MCF 10A (cell line): ENCODE measurements at places on chromosomes 7 and 10.

DNA sequence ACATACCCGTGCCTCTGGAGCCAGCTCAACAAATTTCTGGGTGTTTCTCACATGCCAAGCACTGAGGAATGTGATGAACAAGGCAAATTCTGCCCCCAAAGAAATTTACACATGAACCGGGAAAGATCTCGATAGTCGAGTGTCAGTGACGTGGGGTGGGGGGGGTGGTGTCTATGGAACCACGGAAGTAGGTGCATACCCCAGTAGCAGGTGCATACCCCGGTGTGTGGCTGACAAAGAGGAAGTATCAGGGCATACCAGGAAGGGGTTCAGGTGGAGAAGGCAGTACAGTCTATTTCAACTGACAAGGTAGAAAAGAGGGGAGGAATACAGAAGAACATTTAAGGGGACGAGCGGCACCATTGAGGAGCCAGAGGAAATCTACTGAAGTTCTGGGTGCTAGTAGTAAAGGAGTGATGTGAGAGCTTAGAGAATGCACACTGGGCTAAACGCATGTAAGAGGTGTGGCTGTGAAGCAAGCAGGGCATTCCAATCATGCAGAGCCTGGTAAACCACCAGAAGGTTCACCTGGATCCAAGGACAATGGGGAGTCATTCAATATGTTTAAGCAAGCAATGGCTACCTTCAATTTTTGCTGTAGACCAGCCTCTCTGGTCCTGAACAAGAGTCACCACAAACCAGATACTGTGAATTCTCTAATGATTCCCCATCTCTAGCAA is 6.2 kb downstream of the CCDC6 start:
- DNase-seq = no peak

GRCh38 chr7:134084488-134085144 is 42.5 kb upstream of the LRGUK start:
- DNase-seq = no peak

GRCh38 chr7:100699018-100699417 is 5.0 kb upstream of the GIGYF1 start:
- DNase-seq = no peak

- DNase-seq = peak; percentile 87
Observed at GRCh38 chr10:52313933-52314821, at the start of gene DKK1. DKK1 (plus strand) TSS chr10:52314281; CDS start chr10:52314435, 154 bp downstream.

GRCh38 chr10:98489561-98490481 is 43.1 kb upstream of the HPS1 start:
- DNase-seq = peak; percentile 47

DNA sequence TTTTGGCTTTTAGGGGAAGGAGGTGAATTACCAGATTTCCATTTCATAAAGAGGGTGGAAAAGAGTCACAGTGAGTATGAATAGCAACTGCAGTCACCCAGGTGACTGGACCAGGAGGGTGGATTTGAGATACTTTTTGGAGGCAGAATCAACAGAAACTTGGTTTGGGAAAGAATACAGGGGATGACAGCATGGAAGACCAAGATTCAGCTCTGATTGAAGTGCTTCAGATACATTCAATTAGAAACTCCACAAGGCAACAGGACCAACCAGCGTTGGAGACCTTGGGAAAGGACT is 83.0 kb downstream of the SGMS1 start:
- DNase-seq = no peak

DNA sequence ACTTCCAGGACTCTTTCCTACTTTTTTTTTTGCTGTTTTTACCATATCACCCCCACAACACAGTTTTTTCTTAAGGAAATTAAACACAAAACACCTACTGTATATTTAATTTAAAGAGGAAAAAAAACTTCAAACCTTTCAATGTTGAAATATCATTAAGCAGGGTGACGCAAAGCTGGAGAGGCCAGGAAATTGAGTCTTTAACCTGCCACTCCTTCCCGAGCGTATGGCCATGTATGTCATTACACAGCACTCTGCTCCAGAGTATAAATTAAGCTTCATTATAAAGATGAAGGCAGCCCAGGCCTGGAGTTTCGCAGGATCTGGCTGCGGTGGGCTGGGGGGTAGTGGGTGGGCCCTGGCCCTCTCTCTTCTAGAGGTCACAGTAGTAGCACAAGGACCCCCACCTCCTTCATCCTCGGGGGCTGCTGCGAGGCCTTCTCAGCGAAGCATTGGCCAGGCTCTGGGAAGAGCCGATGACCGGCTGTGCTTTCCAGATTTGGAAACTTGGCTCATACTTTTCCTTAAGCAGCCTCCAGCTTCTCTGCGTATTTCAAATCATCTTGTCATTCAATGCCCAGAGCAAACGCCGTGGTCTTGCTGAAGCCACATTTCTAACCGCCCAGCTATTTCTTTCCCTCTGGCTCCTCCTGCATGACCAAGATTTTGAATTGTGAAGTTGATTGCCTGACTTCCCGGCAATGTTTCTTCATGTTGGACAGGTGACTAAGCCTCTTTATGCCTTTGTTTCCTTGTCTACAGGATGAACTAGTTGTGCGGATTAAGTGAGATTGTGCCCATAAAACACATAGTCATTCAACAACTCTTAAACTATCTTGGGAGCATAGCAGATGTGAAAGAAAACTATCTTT is 765.1 kb downstream of the SUGCT start:
- DNase-seq = peak; percentile 24

DNA sequence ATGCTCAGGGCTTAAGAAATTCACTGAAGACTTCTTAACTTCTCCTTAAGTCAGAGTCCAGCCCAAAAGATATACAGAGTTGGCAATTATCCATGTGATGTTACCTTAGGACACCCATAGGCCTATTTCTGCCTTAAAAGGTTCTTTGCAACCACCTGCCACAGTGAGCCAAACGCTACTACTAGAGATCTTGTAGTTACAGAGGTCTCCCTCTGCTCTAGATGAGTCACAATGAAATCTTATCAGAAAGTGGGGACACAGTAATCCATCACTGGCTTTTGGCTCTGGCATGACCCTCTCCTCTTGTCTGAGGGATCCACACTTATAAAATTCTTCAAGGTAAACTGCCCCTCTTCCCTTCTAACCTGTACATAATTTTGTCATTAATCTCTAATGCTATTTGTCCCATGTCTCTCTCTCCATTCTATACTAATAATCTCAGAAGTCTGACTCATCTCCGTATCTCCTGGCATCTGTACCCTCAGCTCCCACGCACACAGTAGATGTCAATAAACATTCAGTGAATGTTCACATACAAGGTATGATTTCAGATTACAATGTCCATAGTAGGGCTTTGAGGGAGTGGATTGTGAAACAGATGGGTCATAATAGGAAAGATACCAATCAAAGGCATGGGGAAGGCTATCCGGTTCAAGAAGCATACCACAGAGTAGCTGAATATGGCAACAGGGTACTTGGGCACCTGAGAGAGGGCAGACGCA is 112.1 kb downstream of the SGMS1 start:
- DNase-seq = peak; percentile 67

DNA sequence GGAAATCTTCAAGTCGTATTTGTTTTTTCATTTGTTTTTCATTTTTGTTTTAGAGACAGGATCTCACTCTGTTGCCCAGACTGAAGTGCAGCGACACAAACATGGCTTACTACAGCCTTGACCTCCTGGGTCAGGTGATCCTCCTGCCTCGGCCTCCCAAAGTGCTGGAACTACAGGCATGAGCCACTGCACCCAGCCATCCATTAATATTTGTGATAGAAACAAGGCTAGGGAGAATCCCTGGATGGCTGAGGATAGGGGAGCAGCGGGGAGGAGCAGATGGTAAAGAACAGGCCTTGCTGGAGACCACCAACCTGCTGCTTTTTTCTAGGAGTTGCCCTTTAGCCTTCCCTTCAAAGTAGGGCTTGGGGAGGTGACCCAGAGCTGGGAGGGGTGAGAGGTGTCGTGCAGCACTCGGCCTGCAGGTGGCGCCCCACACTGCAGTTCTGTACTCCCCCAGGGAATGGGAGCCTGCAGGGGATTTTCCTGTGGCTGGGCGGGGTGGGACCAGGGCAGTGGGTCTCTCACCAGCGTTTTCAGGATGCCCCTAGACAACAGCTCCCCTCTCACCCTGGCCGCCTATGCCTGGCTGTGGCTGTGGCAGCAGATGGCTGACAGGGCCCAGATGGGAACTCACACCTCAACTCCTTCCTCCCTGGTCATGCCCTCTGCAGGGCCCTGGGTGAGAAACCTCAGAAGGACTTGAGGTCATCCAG is 12.6 kb upstream of the CDH23 start:
- peak; percentile 58 for DNase-seq

DNA sequence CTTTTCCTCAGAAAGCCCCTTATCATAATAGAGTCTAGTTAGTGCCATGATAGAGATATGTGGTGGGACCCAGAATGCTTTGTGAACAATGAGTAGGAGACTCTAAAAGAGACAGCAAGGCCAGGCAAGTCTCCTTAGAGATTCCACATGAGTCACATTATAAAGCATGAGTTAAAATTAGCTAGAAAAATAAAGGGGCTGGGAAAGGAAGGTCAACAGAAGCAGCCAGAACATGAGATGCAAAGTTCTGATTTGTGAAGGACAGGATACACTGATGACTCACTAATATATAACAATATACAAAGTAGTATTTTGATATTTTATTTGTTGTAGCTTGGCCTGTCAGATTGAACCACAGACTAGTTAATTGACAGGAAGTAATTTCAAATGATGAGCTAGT is 25.3 kb upstream of the SNX13 start:
- DNase-seq = peak; percentile 45

DNA sequence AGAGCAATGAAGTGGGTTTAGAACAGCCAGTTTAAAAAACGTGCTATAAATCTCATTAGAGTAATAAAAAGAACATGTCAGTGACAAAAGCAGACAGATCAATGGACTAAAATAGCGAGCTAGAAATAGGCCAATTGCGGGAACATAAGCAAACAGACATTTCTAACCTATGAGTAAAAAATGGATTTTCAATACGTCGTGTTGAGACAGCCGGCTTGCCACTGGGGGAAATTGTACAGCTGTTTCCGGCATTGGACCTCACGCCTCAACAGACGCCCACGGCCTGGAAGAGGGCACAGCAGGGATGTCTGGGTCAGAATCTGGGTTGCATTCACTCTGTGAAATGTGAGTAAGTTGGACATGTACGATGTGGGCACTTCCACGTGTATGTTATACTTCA is 92.9 kb downstream of the SVOPL start:
- no peak for DNase-seq

DNA sequence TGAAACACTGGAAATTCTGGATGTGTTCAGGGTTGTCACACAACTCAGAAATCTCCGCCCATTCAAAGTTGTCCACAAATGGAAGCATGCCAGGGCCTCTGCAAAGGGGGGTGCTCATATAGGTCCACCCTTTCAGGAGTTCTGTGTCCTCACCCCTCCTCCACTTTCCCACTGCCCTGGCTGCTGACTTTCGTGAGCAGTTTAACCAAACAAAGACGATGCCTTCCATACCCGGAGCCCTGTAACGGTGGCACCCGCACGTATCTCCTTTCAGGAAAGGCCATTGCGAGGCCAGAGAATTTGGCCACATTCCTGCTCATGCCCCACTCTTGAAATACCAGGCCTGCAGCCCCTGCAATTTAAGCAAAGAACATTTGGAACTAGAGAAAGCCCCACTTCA is 1.4 kb downstream of the CPXM2 start:
- no peak for DNase-seq

DNA sequence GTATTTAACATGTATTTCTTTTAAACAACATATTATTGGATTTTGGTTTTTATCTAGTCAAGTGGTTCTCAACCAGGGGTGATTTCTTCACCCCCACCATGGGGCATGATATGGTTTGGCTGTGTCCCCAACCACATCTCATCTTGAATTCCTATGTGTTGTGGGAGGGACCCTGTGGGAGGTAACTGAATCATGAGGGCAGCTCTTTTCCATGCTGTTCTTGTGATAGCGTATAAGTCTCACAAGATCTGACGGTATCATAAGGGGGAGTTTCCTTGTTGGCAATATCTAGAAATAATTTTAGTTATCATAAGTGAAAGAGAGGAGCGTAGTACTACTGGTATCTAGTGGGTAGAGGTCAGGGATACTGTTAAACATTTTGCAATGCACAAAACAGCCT is 37.6 kb downstream of the TMEM168 start:
- no peak for DNase-seq

GRCh38 chr7:50497968-50498367 is 47.8 kb upstream of the FIGNL1 start:
- DNase-seq = peak; percentile 88

- DNase-seq = no peak
Observed at GRCh38 chr7:156650042-156650441, 9.5 kb downstream of the RNF32 start.

GRCh38 chr7:126760914-126761577 is 491.7 kb downstream of the GRM8 start:
- no peak for DNase-seq

GRCh38 chr7:158733775-158734494 is 29.3 kb upstream of the NCAPG2 start:
- no peak for DNase-seq

- no peak for DNase-seq
Observed at GRCh38 chr7:108197371-108198091, 67.4 kb upstream of the LAMB4 start.

GRCh38 chr10:4249841-4250586 is 465.0 kb upstream of the KLF6 start:
- DNase-seq = peak; percentile 94

DNA sequence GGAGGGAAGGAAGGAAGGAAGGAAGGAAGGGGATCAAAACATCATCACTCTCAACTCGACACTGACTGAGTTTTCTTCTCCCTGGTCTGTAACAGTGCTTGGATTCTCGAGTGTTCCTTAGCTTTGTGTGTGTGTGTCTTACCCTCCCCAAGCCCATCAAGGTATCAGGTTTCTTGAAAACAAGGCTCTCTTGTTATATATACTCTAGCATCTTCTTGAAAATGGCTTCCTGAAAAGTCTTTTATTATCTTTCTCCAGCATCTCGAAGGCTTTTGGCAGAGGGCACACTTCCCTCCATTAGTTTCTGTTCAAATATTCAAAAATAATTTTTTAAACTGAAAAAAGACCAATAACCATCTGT is 13.4 kb downstream of the SERPINE1 start:
- no peak for DNase-seq

DNA sequence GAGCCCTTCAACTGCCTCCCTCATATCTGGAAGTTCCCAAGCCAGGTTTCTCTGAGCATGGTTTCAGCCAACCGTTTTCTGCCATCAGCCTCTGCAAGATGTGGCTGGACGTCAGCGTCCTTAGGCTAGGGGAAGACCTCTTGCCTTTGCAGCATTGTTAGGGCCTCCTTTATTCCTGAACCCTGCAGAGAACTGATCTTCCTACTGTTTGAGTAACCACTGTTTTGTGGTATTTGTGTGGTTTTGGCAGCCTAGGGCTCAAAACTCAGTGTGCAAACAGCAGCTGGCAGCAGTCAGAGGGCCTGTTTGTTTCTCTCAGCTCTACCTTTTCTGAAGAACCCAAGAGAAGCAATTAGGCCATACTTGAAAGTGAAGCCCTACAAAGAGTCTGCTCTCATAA is 83.4 kb upstream of the SEMA3E start:
- no peak for DNase-seq
